ENCODE measurements at places on chromosomes 5 and 9. TPM values are rescaled to one million over a fixed set of nuclear protein-coding genes. Genes with fewer than 3 reads are reported as not detected.

GRIN3A gene
- not detected for total RNA-seq

OR1L6 gene
- total RNA-seq, result not detected

GPRIN1 gene
- 19.9 TPM for total RNA-seq

ZDHHC11 gene
- 26.0 TPM for total RNA-seq

CSF2 gene
- 69.9 TPM for total RNA-seq

C1QTNF3 gene
- 1.1 TPM for total RNA-seq

ANKRD34B gene
- total RNA-seq, result not detected
